Stimulated activated CD4-positive, alpha-beta T cell treated with anti-CD3 and anti-CD28 coated beads, TNF-alpha, amount 100 ng/mL, for 24 hours (primary cell): ENCODE measurements at places on chromosomes 12 and 14.

DNA sequence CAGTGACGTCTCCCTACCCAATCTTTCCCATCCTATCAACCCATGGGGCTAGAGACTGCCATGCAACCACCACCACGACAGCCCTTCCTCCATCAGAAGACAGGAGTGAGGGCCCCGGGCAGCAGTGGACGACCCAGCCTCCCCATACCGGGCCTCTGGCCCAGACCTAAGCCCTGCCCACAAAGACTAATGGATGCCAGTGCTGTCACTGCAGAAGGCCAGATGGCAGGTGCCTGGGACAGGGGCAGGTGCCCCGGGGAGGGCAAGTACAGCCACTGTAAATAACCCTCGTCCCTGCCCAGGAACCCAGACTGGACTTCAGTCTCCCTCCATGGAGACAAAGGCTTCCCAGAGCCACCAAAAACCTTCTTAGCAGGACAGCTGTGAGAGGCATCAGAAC is 20.3 kb upstream of the HSPB8 start:
- DNase-seq: no peak

GRCh38 chr12:7114851-7115250 is 5.8 kb upstream of the C1RL start:
- DNase-seq: no peak

- DNase-seq: no peak
Measured at GRCh38 chr12:60393093-60393492, 797.3 kb downstream of the SLC16A7 start.

GRCh38 chr14:52641745-52642144 is 53.6 kb downstream of the ERO1A start:
- DNase-seq: no peak

DNA sequence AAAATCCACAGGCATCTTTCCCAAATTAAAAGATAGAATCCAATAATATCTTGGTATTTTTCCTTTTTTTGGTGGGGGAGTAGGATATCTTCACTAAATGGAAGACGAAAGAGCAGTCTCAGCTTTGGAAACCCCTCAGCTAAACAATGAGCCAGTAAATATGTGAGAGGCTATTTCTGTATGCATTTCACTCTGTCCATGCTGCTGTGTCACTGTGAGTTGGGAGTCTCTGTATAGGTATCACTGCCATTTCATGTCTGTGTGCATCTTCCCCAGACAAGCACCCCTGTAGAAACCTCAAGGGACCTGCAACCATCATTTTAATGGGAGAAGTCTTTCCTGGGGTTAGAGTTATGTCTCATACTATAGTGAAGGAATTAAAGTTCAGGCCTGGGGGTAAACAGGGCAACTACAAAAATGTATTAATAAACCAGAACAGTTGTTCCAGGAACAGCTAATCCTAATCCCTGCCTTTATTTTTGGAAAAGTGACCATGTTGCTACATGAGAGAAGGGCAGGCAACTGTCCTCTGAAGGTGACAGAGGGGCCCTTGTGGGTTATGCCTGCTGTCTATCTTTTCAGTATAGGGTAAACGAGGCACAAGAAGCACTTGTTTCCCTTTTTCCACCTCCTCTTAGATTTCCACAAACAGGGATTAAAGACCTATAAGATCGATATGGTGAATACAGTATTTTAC is 11.3 kb upstream of the STAC3 start:
- no peak for DNase-seq

DNA sequence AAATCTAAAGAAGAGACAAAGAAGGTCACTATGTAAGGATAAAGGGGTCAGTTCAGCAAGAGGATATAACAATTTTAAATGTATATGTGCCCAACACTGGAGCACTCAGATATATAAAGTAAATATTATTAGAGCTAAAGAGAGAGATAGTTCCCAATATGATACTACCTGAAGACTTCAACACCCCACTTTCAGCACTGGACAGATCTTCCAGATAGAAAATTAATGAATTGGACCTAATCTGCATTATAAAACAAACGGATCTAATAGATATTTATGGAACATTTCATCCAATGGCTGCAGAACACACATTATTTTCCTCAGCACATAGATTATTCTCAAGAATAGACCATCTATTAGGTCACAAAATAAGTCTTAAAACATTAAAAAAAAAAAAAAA is 24.1 kb upstream of the SRGAP1 start:
- DNase-seq: no peak
